ENCODE measurements at places on chromosomes 4 and X. TPM values are rescaled to one million over a fixed set of nuclear protein-coding genes. Genes with fewer than 3 reads are reported as not detected.
A peak's percentile ranks its signal among the peaks of the same experiment; 100 is the strongest.

DNA sequence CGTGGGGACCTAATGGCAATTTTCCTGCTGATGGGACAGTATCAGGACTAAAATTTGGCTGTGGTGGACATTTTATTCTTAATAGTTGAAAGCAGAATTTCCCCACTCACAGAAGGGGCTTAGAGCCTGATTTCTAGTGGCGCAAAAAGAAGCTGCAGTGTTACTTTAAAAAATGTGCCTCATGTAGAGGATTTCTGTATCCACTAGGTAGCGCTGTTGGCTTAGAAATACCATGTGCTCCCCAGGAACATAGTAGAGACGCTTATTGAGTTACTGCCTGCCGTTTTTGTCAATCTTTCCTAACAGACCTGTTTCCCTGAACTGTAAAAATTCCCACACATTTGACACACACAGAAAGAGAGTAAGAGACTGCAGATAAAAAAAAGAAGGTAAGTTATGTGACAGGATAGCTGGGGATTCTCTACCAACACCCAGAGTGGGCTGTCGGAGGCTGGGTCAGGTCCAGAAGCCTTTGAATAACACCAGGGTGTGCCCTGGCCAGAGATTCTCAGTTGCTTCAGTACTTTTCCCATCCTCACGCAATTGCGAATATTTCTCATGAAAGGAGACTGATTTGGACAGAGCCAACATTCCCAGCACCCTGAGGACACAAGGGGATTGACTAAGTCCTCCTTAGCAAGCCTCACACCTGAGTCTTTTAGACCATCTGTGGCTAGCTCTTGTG is 88.4 kb downstream of the ZXDA start:
- peak; percentile 27 for DNase-seq

DNAAF6 gene
- polyA plus RNA-seq, result 0.10 TPM

DNA sequence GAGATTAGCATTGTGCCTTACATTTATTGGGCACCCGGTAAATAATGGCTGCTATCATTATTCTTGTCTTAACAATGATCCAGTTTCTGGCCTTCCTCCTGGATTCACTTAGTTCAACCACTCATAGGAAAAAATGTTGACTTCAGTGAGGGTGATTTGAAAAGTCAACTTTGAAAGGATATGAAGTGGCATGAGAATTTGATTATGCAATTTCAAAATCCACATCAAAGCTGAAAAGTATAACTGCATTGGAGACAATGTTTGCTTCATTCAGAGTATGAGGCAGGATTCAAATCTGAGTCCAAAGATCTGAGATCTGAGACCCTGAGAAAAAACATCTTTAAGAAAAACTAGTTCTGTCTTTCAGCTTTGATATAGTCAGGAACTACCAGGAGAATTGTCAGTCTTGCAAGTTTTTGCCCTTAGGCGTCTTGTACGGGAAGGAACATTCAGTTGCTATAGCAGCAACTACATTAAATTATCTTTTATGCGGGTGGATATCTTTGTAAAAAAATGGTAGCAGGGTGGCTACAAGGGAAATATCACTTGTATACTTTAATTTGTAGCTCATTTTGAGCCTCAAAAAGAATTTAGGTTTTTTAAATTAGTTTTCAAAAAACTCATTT is 587.5 kb upstream of the LCORL start:
- DNase-seq, result no peak

DNA sequence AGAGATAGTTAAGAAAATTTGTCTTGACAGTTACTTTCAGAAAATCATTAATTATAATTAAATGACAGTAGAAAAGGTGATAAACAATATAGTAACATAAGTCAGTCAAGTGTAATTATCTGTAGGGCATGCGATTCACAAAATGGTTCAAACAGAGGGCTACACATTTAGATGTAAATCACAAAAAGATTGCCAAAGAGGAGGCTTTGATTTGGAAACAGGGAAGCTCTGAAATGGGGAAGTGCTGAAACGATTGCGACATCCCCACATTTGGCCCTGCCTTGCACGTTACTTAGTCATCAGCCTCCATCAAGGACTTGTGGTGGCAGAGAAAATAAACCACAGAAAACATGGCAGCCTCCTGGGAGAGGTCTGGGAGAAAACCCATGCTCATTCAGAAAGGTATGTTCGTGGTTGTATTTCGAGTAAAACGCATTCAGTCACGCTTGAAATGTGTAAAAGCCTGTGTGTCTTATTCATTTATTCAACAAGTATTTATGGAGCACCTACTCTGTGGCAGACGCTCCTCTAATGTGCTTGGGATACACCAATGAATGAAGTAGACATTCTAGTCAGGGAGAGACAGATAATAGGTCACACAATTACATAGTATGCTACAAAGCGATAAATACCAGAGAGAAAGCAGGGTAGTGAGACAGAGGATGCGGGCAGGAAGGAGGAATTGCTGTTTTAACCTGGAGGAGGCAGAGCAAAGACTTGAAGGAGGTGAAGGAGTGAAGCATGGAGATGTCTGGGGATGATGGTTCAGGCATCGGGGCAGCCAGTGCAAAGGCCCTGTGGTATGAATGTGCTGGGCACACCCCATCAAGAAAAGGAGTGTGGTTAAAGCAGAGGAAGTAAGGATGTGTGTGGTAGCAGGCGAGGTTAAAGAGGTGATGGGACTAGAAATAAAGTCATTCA is 7.8 kb downstream of the RBM47 start:
- no peak for DNase-seq

GRCh38 chr4:139317635-139318034 is 15.4 kb upstream of the NDUFC1 start:
- no peak for DNase-seq

DNA sequence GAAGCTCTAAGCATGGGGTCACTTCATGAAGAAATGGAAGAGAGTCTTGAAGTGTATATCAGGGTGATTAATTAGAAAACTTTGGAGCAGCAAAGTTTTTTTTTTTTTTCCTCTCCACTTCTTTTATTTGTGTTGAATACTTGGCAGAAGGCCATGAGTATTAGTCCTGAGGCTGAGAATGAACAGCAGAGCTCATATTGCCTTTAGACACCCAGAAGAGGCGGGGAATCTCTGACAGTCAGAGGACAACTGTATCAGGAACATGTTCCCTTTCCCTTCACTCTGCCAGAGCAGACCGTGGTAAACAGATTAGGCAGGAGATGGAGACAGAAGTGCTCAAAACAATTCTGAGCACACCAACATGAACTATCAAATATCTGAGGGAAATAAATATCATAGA is 300.9 kb downstream of the FAM47A start:
- no peak for DNase-seq

DNA sequence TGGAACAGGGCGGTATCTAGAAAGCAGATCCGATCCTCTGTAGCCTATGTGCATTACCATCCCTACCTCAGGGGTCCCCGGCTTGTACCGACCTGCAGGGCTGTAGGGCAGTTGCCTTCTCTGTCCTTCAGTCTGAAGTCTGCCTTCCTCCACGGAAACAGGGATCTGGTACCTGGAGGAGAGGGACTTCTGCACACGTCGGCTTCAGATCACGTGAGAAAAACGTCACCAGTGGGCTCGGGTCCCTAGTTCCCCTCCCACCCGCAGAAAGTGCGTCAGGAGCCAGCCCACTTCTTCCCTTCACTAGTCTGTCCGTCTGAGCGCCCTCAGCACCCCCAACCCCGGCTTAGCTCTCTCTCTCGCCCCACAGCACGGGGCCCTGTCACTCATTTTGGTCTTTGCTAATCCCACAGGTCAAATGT is at the start of gene TCEAL5:
TSS of gene TCEAL5 (minus strand) at position 170 of the 422 bp plus-strand sequence. CDS start 2,187 bp downstream, outside the sequence.
- peak; percentile 57 for DNase-seq

DNA sequence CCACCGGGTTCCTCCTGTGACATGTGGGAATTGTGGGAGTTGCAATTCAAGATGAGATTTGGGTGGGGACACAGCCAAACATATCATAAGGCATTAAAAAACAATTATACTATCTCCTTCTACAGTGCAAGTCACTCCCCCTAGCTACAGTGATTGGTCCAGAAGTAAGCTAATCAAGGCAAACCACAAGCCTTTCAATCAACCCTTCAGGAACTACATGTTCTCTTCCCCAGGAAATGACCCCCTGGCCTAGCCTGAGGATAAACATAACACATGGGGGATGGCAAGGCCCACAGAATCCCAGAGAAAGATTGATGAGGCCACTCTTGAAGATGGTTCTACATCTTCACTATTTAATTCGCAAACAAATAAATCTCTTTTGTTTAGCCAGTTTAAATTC is 25.2 kb upstream of the FAM241A start:
- no peak for DNase-seq

DNA sequence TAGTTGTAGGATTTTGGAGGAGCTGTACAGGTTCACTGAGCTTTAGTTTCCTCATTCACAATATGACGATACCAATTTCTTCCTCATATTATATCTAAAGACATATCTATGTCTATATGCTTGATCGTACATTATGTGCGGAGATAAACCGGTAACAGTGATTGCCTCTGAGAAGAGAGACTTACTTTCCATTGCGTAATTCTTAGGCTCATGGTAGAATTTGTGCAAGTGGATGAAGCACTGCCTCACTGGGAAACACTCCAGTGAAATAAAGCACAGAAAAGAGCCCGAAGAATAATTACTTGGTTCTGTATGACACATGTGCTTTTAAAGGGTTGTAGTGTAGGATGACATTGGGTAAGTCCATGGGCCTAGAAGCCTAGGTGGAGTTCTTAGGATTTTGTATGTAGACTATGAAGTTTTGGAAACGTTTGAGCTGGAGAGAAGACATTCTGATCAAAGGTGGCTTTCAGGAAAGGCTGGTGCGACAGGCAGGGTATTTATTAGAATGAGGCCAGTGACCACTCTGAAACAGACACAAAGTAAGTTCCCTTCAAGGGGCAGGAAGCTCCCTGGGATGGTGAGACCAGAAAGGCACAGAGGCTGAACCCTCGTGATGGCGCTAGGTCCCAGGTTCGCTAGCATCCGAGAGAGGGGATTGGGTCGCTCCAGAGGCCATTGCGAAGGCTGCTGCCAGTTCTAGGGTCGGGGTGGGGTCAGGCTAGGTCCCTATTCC is 649 bp upstream of the VBP1 start:
- no peak for DNase-seq

- DNase-seq, result no peak
These were observed 735.3 kb upstream of the TENM3 start for GRCh38 chr4:181507938-181508337.

DNA sequence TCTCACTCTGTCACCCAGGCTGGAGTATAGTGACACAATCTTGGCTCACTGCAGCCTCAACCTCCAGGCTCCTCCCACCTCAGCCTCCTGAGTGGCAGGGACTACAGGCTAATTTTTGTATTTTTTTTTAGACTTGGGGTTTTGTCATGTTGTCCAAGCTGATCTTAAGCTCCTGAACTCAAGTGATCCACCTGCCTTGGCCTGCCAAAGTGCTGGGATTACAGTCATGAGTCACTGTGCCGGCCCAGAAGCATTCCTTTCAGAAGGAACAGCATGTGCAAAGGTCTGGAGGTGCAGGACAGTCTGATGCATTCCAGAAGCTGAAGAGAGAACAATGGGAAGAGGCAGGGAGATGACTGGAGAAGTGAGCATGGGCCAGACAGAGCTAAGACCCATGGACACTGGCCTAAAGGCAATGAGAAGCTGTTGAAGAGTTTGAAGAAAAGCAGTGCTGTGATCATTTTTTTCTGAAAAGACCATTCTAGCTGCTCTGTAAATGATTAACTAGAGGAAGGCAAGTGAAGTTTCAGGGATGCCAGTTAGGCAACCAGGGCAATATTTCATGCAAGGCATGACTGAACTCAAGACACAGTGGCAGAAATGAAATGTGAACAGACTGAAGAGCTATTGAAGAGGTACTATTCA is 43.2 kb downstream of the MANBA start:
- peak; percentile 20 for DNase-seq

SERPINA7 gene
- polyA plus RNA-seq, result 0.28 TPM

DNA sequence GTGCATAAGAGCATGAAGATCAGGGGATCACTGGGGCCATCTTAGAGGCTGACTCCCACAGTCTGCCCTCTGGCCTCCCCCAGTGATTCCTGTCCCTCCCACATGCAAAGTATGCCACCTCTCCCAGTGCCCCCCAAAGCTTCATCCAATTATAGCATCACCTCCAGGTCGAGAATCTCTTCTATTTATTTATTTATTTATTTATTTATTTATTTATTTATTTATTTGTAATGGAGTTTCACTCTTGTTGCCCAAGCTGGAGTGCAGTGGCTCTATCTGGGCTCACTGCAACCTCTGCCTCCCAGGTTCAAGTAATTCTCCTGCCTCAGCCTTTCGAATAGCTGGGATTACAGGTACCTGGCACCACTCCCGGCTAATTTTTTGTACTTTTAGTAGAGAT is 50.1 kb downstream of the BCORL1 start:
- no peak for DNase-seq

DNA sequence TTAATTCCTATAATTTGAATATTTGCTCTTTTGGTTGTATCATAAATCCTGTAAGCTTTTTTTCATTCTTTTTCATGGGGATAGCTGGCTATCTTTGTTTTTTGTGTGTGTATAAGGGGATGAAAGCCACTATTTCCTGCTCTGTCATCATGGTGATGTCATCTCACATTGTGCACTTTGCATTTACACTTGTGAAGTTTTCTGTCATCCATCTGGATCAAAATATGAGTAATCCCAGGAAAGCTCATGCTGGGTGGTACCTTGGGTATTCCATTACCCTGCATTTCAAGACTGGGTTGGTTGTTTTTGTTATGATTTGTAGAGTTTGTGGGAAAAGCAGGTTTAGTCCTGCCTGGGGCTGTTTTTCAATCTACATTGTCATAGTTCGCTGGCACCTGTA is 367.3 kb downstream of the CHIC1 start:
- DNase-seq, result no peak

DNAJB14 gene
- 42.1 TPM for polyA plus RNA-seq

- no peak for DNase-seq
These were observed 801.9 kb downstream of the TECRL start for GRCh38 chr4:63607169-63607872.

DNA sequence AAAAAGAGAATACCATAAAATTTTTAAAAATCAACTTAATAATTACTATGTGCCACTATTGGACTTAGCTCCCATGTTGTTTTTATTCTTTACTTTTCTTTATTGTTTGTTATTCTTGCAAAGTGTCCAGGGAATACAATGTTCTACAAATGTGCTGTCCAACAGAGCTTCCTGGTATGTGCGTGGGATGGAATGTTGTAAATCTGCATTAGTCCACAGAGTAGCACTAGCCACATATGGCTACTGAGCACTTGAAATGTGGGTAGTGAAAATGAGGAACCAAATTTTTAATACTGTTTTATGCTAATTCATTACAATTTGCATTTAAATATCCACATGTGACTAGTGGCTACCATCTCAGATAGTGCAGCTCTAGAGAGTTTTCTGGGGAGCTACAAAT is 14.3 kb upstream of the CORIN start:
- DNase-seq, result no peak

Data from renal pelvis (tissue), 12 donors.